ENCODE measurements at places on chromosomes 4 and X. TPM values are rescaled to one million over a fixed set of nuclear protein-coding genes. Genes with fewer than 3 reads are reported as not detected.

DNA sequence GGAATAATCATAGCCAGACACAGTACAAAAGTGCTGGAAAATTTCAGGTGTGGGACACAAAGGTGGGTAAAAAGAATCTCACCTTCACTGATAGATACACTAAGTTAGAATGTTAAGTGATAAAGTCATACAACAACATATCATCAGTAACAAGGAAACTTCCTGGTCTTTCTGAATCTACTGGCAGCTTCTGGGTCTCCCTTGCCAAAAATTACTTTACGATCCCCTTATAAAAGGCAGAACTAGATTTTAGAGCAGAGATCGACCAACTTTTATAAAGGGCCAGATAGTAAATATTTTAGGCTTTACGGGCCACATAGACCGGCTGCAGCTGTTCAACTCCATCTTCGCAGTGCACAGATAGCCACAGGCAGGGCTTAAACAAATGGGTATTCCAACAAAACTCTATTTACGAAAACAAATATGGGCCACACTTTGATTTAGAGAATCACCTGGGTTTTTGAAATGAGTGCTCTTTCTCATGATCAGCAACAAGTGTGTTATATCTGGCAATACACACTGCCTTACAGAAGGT, 159.9 kb downstream of the AASDH start:
- no peak for DNase-seq

DNA sequence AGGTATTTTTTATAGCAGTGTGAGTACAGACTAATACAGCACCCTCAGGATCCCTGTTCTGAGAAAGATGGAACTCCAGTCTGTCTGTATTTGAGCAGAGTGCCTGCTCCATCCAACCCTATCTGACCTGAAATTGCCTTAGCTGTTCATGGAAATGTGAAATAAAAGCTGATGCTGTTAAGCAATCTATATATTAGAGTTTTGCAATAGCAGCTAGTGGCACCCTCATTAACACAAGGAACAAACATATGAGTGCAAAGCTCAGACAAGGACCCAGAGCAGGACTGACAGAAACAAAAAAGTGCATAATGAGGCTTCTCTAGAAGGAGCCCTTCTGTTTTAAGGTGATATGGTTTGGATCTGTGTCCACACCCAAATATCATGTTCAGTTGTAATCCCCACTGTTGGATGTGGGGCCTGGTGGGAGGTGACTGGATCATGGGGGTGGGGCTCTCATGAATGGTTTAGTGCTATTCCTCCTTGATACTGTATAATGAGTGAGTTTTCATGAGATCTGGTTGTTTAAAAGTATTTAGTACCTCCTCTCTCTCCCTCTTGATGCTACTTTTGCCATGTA, 272.9 kb upstream of the KLF3 start:
- no peak for DNase-seq

GRCh38 chrX:40055495-40055894, 42.3 kb downstream of the BCOR start:
- no peak for DNase-seq

DNA sequence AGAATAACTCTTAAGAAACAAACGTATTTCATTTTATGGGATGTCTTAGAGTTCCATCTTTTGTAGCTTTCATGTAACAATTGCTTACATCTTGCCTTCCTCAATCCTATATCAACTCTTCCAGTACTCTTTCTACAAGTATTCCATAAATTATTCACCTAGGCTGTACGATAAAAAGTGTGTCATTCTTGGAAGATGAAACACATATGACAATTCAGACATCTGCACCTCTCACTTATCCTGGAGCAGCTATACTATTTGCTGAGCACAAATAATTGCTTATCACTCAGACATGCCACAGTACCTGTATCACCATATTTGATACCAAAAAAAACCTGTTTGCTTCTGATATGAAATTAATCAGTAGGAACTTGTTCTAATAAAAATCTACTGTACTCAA, 1.0 kb downstream of the POF1B start:
- no peak for DNase-seq

DNA sequence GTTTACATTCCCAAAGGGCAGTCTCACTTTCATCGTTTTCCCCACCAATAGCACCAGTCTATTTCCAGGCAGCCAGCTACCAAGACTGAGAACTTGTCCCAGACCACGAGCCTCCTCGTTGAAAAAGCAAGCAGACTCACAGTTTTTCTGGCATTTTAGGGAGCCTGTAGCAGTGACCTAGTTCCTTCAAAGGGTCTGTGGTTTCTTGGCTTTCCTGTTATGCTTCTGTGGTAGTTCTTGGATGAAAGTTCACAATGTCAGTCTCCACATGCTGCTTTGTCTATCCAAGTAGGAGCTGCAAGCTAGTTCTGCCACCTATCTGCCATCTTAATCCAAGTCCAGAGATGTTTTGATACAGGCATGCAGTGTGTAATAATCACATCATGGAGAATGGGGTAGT, 151.6 kb upstream of the ZC4H2 start:
- DNase-seq: no peak

GRCh38 chr4:169115897-169116254, 105.8 kb upstream of the CBR4 start:
- DNase-seq: peak; percentile 86

- no peak for DNase-seq
Measured at GRCh38 chrX:2828959-2829411, 255 bp downstream of the GYG2 start.

- DNase-seq: no peak
Measured at GRCh38 chr4:67928546-67928945, 34.7 kb downstream of the TMPRSS11A start.

GRCh38 chr4:143251348-143251747, 66.6 kb downstream of the USP38 start:
- no peak for DNase-seq

DNA sequence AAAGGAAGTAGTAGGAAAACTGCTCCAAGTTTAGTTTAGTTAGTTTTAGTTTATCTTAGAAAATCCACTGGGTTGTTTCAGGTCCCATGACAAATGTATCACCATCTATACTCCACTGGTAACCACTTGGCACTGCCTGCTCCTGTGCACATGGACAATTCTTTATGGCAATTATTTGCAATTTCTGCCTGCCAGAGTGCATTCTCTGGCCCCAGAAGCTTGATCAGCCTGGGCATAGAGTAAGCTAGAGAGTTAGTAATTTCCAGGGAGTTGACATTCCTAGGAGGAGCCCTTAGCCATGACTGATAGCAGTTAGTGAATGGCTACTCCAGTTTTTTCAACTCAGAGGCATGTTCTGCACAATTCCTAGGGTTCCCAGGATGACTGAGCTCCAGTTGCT, 203.2 kb upstream of the FGF13 start:
- DNase-seq: no peak

GRCh38 chr4:101201421-101201820, 145.9 kb downstream of the PPP3CA start:
- DNase-seq: no peak

- DNase-seq: no peak
Measured at GRCh38 chr4:182111586-182111985, 131.6 kb upstream of the TENM3 start.

GRCh38 chr4:15413010-15413622, 14.7 kb upstream of the C1QTNF7 start:
- DNase-seq: no peak

- DNase-seq: peak; percentile 67
Measured at GRCh38 chr4:24973404-24973746, 57.4 kb downstream of the LGI2 start.

DNA sequence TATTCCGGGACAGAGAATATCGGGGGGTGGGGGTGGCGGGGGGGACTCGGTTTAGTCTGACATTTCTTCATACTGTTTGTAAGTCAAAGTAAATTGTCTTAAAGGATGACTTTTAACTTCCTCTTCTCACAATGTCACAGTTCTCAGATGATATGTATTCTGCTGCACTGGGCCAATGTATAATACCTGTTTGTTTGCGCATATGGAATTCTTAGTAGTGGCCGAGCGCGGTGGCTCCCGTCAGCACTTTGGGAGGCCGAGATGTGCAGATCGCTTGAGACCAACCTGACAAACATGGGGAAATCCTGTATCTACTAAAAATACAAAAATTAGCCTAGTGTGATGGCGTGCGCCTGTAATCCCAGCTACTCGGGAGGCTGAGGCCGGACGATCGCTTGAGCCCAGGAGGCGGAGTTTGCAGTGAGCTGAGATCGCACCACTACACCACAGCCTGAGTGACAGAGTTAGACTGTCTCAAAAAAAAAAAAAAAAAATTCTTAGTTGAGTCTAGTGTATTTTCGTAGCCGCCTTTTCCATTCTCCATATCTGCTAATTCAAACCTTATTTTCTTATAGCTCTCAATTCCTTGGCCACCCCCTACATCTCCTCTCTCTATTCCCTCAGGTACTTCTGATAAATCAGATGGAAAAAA, 851 bp downstream of the POLR2B start:
- DNase-seq: no peak

The MEPE gene
- total RNA-seq: 0.07 TPM

The EXOC1L gene
- not detected for total RNA-seq

The UGT2B17 gene
- 1.2 TPM for total RNA-seq

The STATH gene
- total RNA-seq: not detected

The KCTD8 gene
- total RNA-seq: not detected

The STK32B gene
- 7.6 TPM for total RNA-seq

The MAGEB2 gene
- 0.12 TPM for total RNA-seq

The EIF4E gene
- 184 TPM for total RNA-seq

The CT45A2 gene
- not detected for total RNA-seq

The KLHL5 gene
- 38.1 TPM for total RNA-seq

The CSTF2 gene
- 37.6 TPM for total RNA-seq

The IQCM gene
- total RNA-seq: not detected

The EBP gene
- 277 TPM for total RNA-seq

The SPATA4 gene
- not detected for total RNA-seq

The FAM47E gene
- not detected for total RNA-seq

The TLR7 gene
- not detected for total RNA-seq

The CXorf58 gene
- not detected for total RNA-seq
